Dorsolateral prefrontal cortex (tissue), 122 donors: ENCODE measurements at places on chromosomes 12 and 14.

DNA sequence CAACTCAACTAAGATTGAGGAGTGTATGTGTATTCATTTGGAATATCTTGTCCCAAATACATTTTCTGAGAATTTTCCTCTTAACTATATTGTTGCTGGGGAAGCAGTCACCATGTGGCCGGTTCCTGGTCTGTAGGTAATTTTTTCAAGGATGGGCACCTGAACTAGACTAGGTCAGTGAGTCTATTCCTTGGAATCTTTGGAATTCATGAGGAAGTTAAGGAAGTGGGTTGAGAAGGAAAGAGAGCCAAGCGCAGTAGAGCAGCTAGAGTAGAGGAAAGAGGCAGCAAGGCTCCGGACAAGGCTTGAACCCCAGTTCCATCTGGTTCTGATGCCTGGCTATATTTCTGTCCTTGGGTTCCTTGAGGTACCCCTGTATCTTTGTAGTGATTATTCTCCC, 183.7 kb downstream of the DACT1 start:
- no peak for DNase-seq

DNA sequence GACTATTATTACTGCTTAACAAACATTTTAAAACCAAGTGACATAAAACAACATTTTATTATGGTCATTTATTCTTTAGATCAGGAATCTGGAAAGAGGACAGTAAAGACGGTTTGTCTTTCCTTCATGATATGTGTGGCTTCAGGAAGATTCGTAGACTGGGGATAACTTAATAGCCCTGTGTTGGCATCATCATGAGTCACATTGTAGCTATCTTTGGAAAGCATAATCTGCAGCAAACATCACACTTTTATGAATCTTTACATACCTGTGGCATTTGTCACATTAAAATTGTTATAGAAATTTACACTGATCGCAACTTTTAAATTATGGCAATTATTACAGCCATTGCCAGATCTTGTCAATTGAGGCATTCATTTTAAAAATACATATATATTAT, 397.1 kb downstream of the NOVA1 start:
- DNase-seq = no peak

DNA sequence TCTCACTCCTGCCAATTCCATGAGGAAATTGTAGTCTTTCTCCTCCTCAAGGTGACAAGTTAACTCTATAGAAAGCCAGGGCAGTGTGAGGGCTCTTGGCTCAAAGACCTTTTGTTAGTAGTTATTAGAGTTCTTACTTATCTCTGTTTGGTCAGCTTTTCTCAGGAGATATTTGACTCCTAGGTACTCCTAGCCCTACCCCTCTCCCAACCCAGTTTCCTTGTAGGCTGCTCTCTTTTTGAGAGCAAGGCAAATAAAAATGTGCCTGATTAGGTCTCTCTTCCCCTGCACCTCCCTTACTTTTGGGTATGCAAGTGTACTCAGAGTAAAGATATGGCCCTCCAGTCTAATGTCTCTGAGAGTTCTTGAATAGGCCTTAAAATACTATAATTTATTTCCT, 23.8 kb downstream of the BTG1 start:
- no peak for DNase-seq

DNA sequence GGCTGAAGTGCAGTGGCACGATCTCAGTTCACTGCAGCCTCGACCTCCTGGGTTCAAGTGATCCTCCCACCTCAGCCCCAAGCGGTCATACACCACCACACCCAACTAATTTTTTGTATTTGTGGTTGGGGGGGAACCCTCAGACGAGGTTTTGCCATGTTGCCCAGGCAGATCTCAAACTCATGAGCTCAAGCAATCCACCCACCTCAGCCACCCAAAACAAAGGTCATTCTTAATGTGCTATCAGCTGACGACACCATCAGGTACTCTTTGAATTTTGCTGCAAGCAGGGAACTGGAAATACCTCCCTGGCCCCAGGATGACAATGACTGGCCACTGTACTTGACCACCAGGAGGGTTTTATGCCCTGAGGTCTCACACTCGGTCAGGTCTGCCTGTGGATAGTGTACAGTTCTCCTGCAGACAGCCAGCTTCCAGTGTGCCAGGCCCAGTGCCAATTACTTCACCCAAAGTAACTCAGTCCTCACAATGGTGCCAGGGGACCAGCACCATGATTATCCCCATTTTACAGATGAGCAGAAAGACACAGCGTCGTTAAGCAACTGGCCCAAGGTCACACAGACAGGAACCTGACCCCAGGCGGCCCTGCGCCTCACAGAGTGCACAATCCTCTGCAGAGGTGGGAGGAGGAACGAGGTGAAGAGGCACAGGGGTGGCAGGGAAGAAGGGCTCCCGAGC, 42.9 kb downstream of the ITPK1 start:
- no peak for DNase-seq
